Karpas-422 (cell line): ENCODE measurements at places on chromosomes 1 and 21.

DNA sequence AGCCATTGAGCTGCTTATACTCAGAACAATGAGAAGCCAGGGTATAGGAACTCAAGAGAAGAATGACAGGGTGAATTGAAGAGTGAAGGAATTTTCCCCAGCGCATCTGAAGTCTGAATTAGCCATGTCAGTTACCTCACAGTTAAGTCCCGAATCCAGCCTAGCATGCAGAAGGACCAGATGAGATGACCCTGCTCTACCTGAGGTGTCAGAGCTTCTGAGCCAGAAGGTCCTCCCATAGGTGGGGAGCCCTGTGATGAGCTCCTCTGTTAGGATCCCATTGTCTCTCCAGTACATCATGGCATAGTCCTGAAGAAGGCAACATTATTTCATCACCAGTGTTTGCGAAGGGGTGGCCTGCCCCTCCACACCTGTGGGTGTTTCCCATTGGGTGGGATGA is 68.2 kb downstream of the OVGP1 start:
- no peak for DNase-seq

- no peak for DNase-seq
Observed at GRCh38 chr1:188937965-188938551, 1539.6 kb downstream of the BRINP3 start.

DNA sequence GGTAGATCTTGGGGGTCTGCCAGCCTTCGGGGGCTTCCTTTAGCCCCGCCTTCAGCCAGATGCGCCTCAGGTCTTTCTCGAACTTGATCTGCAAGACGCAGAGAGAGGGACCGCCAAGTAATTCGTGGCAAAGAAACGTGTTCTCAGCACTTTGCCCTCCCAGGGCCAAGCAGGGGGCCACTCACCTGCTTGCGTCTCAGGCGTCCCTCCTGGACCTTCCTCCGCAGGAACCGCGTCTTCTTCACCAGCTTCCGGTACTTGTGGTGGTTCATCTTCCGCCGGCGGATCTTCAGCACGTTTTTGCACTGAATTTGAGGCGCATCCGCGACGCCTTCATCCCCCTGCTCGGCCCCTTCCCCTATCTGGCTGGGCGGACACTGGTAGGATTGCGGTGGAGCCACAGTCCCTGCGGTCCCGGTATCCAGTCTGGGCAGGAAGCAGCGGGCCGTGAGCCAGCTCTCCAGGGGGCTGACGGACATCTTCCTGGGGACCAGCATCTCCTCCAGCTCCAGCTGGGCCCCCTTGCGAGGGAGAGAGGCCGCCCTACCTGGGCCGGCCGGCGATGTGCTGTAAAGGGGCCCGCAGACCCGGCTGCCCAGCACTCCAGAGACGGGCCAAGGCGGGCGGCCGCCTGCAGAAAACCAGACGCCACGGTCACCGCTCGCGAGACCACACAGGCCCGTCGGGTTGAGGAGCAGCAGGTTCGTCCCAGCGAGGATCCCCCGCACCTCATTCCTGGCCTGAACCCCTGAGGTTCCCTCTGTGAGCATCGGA is 1.0 kb downstream of the AURKAIP1 start:
- no peak for DNase-seq

- no peak for DNase-seq
Observed at GRCh38 chr1:53639251-53639763, 99.7 kb downstream of the GLIS1 start.

- DNase-seq, result peak; percentile 93
Observed at GRCh38 chr1:203166192-203166940, 9.3 kb downstream of the MYBPH start.

DNA sequence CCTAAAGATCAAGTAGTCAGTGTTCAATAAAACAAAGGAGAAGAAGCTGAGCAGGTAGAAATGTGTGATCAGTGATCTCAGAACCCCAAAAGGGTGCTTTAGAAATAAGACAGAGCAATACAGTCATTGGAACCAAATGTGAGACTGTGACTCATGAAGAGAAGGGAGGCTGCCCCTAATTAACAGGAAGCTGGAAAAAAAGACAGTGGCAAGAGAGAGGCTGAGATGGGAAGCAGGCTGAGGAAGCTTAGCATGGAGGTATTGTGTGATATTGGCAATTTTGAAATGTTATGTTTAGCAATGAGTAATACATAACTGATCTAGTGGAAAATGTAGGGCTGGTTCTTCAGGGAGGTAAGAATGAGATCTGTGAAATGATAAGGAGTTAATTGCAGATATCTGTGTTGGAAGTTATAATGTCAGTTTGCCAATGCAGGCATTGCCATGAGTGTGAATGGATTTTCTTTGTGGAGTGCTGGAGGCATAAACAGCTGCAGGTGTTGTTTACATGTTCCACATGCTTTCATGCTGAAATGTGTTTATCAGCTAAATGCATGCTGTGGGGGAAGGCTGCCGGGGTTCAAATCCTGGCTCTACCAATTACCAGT is 90.6 kb upstream of the CACNA1E start:
- DNase-seq, result no peak

- DNase-seq, result no peak
Observed at GRCh38 chr1:225607355-225607754, 45.6 kb downstream of the ENAH start.

- DNase-seq, result peak; percentile 27
Observed at GRCh38 chr1:114063544-114063943, 84.3 kb downstream of the OLFML3 start.

DNA sequence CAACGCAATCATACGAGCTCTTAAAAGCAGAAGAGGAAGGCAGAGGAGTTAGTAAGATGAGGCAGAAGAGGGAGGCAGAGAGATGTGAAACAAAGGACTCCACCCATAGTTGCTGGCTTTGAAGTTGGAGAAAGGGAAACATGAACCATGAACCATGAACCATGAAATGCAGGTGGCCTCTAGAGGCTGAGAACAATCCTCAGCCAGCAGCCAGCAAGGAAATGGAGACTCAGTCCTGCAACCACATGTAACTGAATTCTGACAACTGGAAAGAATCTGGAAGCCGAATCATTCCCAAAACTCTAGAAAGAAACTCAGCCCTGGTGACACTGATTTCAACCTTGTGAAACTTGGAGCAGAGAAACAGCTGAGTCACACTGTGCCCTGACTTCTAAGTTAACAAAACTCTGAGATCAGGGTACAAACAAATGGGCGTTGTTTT is 10.1 kb downstream of the DIPK1A start:
- peak; percentile 53 for DNase-seq

GRCh38 chr1:2534687-2535441 is 4.8 kb upstream of the HES5 start:
- DNase-seq, result no peak

GRCh38 chr1:183636783-183637182 is 1.2 kb upstream of the ARPC5 start:
- no peak for DNase-seq

- peak; percentile 59 for DNase-seq
Observed at GRCh38 chr1:75795703-75796193, 934 bp upstream of the MSH4 start.

DNA sequence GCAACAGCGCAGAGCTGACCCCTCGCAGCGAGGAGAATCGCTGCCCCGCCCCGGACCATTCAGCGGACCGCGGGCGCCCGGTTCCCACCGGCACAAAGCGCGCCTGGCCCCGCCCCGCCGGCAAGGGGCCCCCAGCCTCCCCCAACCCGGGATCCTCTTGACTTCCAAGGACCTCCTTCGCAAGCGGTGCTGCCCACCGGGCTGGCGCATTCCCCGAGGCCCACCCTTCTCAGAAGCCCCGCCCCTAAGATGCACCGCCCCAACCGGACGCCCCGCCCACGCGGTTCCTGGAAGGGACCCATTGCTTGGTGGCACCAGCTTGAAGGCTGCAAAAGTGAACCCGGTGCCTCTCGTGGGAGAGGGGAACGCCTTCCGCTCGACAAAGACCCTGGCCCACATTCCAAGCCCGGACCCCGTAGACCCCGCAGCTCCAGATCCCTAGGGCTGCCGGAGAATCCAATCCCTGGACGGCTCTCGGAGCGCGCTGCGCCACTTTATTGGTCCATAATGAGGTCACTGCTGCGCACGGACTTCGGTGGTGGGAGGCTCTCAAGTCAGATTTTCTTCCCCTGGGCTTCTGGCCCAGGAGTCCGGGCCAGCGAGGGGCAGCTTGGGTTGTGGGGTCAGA is 2.0 kb downstream of the HES3 start:
- DNase-seq, result peak; percentile 88

- no peak for DNase-seq
Observed at GRCh38 chr1:71351438-71351837, 270.6 kb upstream of the ZRANB2 start.

DNA sequence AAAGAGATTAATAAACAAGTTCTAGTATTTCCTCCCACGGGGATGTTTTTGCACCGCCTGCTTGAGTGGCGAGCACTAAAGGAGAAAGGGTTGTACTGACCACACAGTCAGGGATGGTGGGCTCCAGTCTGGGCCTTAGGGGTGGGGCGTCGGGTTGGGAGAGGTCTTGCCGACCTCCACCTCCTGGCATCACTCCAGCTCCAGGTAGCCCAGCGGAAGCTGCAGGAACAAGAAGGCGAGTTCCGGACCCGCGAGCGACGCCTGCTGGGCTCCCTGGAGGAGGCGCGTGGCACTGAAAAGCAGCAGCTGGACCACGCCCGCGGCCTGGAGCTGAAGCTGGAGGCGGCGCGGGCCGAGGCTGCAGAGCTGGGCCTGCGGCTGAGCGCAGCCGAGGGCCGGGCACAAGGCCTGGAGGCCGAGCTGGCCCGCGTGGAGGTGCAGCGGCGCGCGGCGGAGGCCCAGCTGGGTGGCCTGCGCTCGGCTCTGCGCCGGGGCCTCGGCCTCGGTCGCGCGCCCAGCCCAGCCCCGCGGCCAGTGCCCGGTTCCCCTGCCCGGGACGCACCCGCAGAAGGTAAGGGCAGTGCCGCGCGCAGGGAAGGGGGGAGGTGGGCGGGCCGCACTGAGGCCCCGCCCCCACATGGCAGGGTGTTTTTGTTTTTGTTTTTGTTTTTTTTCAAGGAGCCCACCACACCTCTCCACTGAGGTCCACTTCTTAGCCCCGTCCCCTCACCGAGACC is 19.7 kb downstream of the MFAP2 start:
- DNase-seq, result peak; percentile 91

GRCh38 chr21:17436626-17437111 is 76.2 kb upstream of the CXADR start:
- DNase-seq, result no peak

GRCh38 chr1:224526771-224527170 is 89.3 kb upstream of the CNIH3 start:
- no peak for DNase-seq

- DNase-seq, result no peak
Observed at GRCh38 chr1:152884085-152884484, 6.0 kb downstream of the SMCP start.

DNA sequence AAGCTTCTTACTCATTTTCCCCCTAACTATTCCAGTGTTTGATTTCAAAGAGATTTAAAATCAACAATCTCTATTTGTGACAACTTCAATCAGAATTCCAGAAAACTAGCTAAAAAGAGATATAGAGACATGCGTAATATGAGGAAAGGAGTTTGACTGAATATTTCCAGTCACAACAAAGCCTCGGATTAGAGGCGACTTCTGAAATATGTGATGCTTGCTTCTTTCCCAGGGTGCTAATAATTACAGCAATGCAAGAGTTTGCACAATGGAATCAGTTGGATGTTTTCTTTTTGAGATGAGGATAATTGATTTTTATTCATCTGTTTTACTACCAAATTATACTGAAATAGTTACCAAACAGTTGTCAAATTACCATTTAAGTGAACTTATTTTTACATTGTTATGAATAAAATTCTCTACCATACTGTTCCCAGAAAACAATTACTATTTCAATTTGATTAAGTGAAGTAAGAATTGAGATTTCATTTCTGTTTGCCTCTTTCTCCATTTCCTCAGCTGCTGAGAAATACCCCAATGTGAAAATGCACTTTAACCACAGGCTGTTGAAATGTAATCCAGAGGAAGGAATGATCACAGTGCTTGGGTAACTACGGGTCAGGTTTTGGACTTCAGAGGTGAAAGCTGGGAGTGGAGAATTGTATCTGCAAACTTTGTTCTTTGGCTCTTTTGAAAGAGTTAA is 28.1 kb downstream of the KMO start:
- no peak for DNase-seq

DNA sequence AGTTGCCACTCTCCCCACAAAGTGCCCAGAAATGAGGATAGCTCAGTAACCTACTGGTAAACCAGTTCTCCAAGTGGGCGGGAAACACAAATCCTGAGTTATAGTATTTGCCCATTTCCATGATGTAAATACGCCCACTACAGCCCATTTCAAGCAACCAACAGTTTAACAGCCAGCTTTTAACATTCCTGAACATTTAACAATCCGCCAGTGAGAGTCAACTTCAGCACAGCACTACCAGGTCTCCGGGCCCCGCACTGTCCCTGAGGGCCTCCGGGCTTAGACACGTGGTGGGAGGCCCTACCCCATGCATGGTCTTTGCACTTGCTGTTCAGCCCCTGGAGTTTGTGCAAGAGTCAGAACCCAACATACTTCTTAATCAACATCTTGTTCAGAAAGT is 132.0 kb upstream of the CTTNBP2NL start:
- no peak for DNase-seq

- no peak for DNase-seq
Observed at GRCh38 chr1:185532856-185533255, 201.3 kb upstream of the HMCN1 start.

DNA sequence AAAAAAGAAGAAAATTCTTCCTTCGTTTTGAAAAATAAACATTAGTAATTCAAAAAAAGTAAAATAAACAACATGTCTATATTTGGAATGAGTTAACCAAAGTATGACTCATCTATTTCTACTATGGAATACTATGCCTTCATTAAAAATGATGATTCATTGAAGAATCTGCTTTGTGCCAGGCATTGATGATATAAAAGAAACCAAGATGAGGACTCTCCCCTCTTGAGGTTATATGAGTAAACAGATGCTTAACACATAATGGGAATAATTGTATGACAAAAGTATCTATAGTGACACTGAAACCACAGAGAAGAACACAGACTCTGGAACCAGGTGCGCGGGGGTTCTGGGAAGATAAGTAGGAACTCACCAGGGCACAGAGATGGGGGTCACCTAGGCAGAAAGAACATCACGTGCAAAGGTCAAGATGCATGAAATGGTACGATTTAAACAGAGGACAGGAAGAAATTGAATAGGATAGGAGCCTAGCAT is 18.8 kb downstream of the ELF3 start:
- DNase-seq, result no peak

DNA sequence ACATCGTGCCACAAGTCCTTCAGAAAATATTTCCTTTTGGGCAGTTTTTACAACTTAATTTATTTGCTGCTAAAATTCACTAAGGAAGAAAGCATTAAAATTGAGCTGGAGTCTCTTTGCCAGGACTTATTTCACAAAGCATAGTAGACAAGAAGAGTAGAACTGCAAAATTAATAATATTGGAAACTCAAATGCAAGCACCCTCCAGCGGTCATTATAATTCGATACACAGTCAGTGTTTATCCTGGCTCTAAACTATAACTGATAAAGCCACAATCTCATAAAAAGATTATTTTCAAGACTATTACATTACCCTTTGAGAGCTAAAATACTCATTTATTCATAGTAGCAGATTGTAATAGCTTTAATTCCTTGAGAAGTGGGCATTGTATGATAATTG is 655.4 kb downstream of the RWDD3 start:
- DNase-seq, result no peak

- no peak for DNase-seq
Observed at GRCh38 chr1:45216200-45216541, 9.8 kb upstream of the ZSWIM5 start.

- DNase-seq, result no peak
Observed at GRCh38 chr1:97906567-97907241, 14.1 kb downstream of the DPYD start.
